ENCODE measurements at places on chromosomes 11 and 22.

DNA sequence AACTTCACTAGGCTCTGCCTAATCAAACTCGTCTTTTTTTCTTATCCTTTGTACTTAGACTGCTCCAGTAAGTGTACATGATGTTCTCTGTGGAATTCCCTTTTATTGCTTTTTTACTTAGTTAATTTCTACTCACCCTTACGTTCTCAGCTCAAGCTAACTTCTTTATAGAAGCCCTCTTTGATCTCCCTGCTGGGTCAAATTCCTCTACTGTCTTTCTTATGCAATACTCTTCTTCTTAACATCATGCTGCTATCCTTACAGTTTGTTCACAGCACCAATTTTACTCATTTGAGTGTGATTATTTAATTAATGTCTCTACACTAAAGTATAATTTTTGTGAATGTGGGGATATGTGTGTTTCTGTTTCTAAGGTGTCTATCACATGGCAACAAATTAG is 498.3 kb downstream of the CNTN5 start:
- no peak for DNase-seq

DNA sequence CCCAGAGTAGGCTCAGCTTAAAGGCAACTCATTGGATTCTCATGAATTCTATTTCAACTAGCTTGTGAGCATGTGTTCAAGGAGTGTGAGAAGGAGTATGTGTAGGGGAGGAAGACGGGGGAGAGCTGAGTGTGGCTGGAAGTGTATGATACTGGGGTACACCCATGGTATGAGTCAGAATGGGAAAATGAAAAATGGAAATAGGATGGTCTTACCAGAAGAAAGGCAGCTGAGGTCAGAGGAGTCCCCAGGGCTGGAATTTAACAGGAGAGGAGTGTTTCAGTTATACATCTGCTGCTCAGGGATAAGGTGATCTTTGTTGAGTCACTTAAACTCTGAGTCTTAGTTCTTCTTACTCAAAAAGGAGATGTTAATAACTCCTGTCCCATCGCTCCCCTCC is 6.7 kb upstream of the ADAMTS15 start:
- DNase-seq: no peak

GRCh38 chr22:28247667-28248363 is 328.8 kb upstream of the PITPNB start:
- DNase-seq: no peak

DNA sequence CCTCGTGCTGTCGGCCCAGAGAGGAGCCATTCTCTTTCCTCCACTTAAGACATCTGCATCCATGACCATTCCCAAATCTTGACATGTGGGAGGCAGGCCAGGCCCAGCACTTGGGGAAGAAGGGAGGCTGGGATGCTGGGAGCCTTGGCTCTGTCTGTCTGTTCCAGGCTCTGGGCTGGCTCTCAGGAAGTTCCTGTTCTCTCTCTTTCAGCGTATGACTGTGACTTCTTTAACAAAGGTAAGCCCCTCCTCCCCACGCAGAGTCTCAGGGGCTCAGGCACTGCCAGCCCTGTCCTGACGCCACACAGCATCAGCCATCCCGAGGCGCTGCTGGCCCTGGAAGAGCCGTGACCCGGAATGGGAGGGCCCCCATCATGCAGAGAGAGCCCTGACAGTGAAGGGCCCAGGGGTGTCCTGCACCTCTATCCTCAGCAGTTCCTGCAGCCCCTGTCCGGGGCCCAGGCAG is 52.4 kb downstream of the OTOG start:
- no peak for DNase-seq

GRCh38 chr22:49370627-49371301 is 456.9 kb downstream of the BRD1 start:
- no peak for DNase-seq

DNA sequence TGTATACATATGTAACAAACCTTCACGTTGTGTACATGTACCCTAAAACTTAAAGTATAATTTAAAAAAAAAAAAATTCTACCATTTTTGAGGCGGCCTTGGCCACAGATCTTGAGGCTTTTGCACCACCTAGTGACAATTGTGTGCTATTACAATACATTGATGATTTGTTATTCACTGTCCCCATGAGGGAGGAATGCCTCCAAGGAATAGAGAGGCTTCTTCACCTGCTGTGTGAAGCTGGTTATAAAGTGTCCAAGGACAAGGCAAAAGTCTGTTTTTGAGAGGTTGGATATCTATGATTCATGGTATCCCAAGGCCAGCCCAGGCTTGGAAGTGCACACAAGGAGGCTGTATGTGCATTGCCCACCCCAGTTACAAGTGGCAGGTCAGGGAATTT is 30.7 kb downstream of the SLC22A25 start:
- DNase-seq: no peak

DNA sequence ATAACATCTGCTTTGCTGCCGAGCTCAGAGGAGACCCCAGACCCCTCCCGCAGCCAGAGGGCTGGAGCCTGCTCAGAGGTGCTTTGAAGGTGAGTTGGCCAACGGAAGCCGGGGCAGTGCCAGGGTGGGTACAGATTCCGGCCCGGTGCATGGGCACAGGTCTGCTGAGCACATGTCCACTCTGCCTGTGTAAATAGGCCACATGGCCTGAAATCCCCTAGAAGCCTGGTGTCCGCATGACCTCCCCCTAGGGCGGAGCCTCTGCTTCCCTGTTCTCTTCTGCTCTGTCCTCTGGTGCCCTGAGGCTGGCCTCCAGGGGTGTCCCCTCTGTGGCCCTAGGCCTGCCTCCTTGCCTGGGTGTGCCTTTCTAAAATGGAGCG is 19.6 kb upstream of the TXNRD2 start:
- DNase-seq: no peak

- DNase-seq: no peak
These were observed 1089.3 kb downstream of the FAM181B start for GRCh38 chr11:81644239-81644840.

DNA sequence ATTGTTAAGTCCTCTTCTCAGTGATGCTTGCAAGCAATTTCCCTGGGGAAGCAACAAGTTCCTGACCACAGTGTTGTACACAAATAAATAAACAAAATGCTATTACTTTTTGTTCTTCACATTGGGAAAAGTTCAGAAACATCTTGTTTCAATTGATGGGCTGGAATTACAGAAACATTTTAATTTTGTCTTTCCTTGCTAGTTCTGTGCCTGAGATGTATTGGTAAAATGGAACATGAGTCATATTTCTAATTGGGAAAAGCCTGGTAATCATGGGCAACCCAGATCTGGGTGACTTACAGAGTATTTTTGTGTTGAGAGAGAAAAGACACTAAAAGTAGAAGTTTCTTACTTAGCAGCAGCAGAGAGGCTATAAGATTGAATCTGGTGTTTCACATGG is 576 bp upstream of the BLID start:
- no peak for DNase-seq

- no peak for DNase-seq
These were observed 3.7 kb upstream of the MUC5AC start for GRCh38 chr11:1153951-1154493.

GRCh38 chr22:40094485-40094884 is 83.2 kb upstream of the TNRC6B start:
- DNase-seq: no peak

- no peak for DNase-seq
These were observed 2.2 kb upstream of the CD151 start for GRCh38 chr11:830295-831117.

DNA sequence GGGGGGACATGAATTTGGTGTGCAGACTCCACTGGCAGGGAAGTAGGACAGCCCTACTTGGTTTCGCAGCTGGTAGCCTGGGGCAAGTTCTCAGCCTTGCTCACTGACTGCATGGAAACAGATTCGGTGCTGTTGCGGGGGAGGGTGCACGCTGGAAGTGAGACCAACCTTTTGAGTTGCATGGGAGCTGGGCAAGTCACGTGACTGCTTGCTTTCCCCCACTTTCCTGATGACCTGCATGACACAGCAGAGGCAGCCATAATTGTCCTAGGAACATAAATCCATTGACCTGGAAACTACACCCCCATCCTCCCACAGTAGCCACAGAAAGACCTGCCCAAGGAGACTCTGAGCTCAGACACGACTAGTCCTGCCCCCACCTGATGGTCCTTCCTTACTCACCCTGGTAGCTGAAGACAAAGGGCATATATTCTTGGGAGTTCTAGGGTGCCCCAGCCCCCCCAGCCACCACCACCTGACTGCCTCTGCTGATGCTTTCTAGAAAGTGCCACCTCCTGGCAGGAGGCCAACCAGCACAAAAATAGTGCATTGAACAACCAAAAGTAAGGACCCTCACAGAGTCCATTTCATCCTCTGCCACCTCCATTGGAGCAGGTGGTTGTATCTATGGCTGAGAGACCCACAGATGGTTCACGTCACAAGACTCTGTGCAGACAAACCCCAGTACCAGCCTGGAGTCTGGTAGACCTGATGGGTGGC is 4.1 kb upstream of the HBG2 start:
- no peak for DNase-seq

DNA sequence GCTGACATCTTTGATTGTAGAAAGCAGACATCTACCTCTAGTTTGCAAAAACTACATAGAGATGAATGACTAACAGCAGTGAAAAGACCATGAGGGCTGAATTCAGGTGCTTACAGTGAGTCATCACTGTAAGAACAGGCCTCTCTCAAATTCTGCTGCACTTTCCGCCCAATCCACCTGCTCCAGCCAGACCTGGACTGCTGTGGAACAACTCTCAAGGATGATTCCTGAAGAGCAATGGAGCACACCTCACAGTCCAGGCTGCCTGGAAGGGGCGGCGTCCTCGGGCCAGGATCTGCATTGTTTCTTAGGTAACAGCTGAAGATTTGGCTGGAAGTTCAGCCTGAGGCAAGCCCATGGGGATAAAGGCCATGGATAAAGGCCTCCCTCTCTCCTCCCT is 15.1 kb downstream of the APOL2 start:
- DNase-seq: no peak

DNA sequence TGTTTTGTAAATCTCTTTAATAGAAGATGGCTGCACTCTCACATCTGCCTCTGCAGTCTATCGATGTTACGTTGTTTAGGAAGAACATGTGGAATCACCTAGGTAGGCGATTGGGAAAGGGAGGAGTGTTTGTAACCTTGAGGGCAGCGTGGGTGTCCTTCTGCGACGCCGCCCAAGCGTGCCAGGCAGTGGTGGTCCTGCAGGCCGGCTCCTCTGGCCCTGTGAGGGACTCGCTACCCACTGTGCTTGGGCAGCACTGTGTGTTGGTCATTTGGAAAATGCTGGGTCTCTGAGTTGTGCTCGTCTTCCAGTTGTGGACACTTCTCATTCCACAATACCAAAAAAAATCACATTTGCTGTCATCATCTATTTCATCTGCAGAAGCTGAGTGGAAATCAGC is 29.1 kb downstream of the CTTN start:
- DNase-seq: no peak

DNA sequence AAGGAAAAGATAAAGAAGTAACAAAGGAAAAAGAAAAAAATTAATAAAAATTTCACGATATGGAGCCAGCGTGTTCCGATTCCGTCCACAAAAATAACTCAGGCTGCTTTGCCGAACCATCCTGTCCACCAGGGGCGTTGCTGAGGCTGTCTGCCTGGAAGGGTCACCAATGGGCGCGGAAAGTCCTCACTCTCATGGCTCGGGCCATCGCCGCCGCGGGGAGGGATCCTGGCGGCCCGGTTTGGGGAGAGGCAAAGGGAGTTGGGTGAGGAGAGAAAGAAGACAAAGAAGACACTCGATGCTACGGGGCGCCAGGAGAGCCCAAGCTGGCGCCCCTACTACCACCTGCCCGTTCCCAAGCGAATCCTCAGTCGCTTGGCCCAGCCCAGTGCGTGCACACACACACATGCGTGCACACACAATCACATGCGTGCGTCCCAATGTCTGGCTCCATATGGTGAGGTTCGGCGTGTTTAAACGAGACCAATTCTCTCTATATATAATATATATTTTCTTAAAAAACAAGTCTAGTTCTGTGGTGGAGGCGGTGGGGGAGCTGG is 5.6 kb upstream of the PYGM start:
- no peak for DNase-seq

GRCh38 chr22:23970201-23970641 is 3.5 kb downstream of the DDTL start:
- no peak for DNase-seq

DNA sequence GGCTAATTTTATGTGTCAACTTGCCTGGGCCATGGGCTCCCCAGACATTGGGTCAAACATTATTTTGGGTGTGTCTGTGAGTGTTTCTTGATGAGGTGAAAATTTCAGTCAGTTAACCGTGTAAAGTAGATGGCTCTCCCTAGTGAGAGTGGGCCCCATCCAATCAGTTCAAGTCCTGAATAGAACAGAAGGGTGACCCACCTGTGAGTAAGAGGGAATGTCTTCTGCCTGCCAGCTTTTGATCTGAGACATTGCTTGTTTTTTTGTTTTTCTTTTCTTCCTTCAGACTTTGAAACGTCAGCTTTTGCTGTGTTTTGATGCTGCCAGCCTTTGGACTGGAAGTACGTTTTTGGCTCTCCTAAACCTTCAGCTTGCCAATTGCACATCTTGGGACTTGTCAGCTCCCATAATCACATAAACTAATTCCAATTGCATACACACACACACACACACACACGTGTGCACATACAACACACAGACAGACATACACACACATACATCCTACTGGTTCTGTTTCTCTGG is 300.1 kb downstream of the CNTN5 start:
- DNase-seq: no peak

GRCh38 chr11:112267188-112267591 is 6.5 kb upstream of the PLET1 start:
- DNase-seq: no peak

DNA sequence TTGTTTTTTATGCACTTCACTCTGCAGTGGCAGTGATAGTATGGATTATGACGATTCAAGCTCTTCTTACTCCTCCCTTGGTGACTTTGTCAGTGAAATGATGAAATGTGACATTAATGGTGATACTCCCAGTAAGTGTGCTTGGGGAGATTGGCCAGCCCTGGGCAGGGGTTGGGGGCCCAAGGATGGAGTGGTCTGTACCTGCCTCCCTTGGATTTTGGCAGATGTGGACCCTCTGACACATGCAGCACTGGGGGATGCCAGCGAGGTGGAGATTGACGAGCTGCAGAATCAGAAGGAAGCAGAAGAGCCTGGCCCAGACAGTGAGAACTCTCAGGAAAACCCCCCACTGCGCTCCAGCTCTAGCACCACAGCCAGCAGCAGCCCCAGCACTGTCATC is 14.2 kb downstream of the MADD start:
- DNase-seq: no peak

DNA sequence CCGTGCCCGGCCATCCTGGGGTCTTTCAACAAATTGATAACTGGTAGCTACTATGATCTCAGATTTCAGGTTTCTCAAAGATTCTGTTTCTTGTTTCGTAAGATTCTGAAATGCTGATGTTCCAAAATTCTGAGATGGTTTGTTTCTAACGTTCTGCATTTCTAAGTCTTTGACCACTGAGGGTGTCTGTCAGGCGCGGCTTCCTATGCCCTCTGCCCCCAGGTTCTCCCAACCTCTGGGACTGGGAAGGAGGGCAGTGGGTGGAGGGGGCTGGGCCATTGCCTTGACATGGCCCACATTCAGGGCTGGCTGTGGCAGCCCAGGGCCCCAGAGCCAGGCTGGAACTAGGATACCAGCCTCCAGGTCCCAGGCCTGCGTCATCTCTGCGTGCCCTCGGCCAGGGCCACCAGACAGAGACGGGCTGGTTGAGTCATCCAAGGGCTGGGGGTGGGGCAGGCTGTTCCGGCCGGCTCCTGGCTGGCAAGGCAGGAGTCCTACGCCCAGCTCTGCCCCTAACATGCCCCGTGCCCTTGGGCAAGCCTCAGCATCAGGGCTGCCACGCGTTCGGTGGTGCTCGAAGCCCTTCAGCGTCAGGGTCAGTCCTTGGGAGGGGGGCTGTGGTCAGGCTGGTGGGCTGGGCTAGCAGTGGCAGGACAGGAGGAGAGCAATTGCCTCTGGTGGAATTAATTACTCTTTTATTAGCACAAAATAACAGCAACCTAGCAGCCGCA is 5.2 kb downstream of the TMEM134 start:
- no peak for DNase-seq

- no peak for DNase-seq
These were observed 165.6 kb upstream of the DDI1 start for GRCh38 chr11:103870821-103871309.
